ENCODE measurements at places on chromosomes 7 and 10.

- H3K27me3 ChIP-seq: no peaks in the 10 kb centered on the region
- H3K4me1 ChIP-seq: peaks cover 2% of the 10 kb centered on the region
- no peak for DNase-seq
- peaks cover 25% of the 10 kb centered on the region for H3K36me3 ChIP-seq
Measured at GRCh38 chr10:71289421-71290130, 29.5 kb upstream of the SLC29A3 start.

DNA sequence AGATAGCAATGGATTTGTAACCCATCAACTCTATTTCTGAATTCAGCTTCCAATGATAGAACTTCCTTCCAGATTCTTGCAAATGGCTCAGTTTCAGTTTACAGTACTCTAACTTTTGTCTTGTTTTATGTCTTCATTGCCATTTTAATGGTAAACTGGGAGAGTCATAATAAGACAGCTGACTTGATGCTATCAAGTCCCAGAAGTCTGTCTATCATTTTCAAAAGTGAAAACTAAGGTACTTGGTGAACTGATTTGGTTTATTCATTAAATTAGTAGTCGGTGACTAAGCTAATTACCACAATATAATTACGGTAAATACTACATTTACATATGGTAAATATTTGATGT lies 25.0 kb downstream of the RTKN2 start:
- DNase-seq: no peak
- peak overlapping the region; percentile 44 for H3K27ac ChIP-seq
- H3K4me3 ChIP-seq: no peak overlapping the region
- no peaks in the 10 kb centered on the region for H3K36me3 ChIP-seq

GRCh38 chr10:114077347-114077746 lies 33.7 kb downstream of the ADRB1 start:
- no peak overlapping the region for H3K4me3 ChIP-seq
- H3K27me3 ChIP-seq: no peaks in the 10 kb centered on the region
- no peak overlapping the region for H3K27ac ChIP-seq
- no peak for DNase-seq

GRCh38 chr7:115782696-115783490 lies 247.7 kb downstream of the TFEC start:
- no peaks in the 10 kb centered on the region for H3K4me1 ChIP-seq
- no peak overlapping the region for H3K27ac ChIP-seq
- DNase-seq: no peak
- no peaks in the 10 kb centered on the region for H3K27me3 ChIP-seq

DNA sequence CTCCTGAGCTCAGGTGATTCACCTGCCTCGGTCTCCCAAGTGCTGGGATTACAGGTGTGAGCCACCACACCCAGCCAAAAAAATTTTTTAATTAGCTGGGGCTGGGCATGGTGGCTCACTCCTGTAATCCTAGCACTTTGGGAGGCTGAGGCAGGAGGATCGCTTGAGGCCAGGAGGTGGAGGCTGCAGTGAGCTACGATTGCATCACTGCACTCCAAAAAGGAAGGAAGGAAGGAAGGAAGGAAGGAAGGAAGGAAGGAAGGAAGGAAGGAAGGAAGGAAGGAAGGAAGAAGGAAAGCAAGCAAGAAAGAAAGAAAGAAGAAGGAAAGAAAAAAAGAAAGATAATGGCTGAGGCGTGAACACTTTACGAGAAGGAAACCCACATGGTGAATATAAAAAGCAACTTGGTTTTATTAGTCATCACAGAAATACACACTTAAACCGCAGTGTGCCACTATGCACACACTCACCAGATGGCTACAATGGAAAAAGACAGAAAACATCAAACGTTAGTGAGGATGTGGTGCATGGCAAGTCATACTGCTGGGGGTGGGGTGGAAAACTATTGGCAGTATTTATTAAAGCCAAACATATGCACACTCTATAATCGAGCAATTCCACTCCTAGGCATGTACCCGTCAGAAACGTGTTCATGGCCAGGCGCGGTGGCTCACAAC lies 4.4 kb upstream of the CCL26 start:
- no peaks in the 10 kb centered on the region for H3K36me3 ChIP-seq
- H3K4me1 ChIP-seq: peaks cover 5% of the 10 kb centered on the region
- no peaks in the 10 kb centered on the region for H3K27me3 ChIP-seq

GRCh38 chr7:25359471-25360059 lies 131.3 kb upstream of the NPVF start:
- H3K36me3 ChIP-seq: no peaks in the 10 kb centered on the region
- no peaks in the 10 kb centered on the region for H3K27me3 ChIP-seq
- no peaks in the 10 kb centered on the region for H3K4me1 ChIP-seq
- DNase-seq: no peak

DNA sequence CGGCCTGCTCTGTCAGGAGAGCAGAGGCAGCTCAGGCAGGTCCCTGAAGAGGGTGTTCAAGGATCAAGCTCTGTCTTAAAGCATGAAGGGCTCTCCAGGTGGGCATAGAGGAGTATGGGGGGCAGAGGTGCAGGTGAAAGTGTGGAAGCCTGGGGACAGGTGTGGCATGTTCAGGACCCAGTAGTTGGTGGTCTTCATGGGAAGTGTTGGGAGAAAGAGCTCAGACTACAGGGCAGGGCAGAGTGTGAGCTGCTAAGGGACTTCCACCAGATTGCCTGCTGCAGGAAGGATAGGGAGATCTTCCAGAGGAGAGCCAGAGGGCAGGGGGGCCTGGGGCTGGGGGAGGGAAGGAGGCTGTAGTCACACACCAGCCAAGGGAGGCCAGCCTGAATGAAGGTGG lies 156.5 kb upstream of the GDF10 start:
- H3K27me3 ChIP-seq: no peaks in the 10 kb centered on the region
- DNase-seq: no peak
- no peaks in the 10 kb centered on the region for H3K4me1 ChIP-seq
- no peaks in the 10 kb centered on the region for H3K36me3 ChIP-seq

DNA sequence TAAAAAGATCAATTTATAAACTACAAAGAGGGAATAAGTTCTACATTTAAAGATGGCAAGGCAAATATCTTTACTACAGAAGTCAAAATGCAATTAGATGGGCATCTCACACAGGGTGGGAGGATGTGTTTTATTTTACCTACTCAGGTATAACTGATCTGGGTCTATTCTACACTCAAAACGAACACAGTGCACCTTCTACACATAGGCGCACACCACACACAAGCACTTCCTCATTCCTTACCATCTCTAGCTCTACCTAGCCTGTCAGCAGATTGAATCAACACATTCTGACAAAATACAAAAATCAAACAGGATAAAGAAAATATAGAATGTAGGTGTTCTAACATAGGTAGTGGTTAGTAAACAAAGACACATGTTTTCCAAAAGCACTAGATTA lies 64.8 kb downstream of the SGCE start:
- no peak overlapping the region for H3K27ac ChIP-seq
- H3K4me1 ChIP-seq: no peaks in the 10 kb centered on the region
- H3K36me3 ChIP-seq: no peaks in the 10 kb centered on the region
- DNase-seq: no peak
- H3K4me3 ChIP-seq: no peak overlapping the region

GRCh38 chr10:25465582-25466372 lies 291.0 kb downstream of the GPR158 start:
- DNase-seq: no peak
- H3K27me3 ChIP-seq: no peaks in the 10 kb centered on the region
- H3K4me3 ChIP-seq: no peak overlapping the region
- no peaks in the 10 kb centered on the region for H3K36me3 ChIP-seq

- no peak for DNase-seq
- no peaks in the 10 kb centered on the region for H3K4me1 ChIP-seq
- no peak overlapping the region for H3K27ac ChIP-seq
Measured at GRCh38 chr10:78843495-78843894, 225.3 kb upstream of the ZMIZ1 start.

GRCh38 chr10:101095550-101096213 lies 33.9 kb downstream of the KAZALD1 start:
- no peak overlapping the region for H3K27ac ChIP-seq
- H3K27me3 ChIP-seq: no peaks in the 10 kb centered on the region
- no peaks in the 10 kb centered on the region for H3K4me1 ChIP-seq
- H3K4me3 ChIP-seq: no peak overlapping the region
- peak; percentile 58 for DNase-seq
- H3K36me3 ChIP-seq: no peaks in the 10 kb centered on the region

GRCh38 chr7:99326408-99326782 lies 697 bp downstream of the ARPC1A start:
- no peak for DNase-seq
- H3K27me3 ChIP-seq: no peaks in the 10 kb centered on the region
- H3K36me3 ChIP-seq: no peaks in the 10 kb centered on the region
- H3K4me1 ChIP-seq: peaks cover 64% of the 10 kb centered on the region

DNA sequence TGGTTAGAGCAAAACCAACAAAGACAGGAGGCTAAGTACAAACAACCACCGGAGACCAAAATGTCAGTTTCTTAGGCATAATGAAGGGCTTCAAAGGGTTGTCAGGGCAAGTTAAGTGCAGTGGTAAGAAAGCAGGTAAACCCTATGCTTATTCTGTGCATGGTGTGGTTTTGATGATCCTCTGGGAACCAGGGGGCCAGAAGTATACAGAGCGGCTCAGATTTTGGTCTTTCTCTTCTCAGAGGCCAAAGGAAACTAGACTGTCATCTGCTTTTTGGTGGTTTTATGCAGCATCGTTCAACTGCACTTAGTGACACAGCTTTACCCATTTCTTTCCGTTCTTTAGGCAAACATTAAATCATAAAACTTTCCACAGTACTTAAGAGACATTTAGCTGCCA lies 332.7 kb upstream of the CELF2 start:
- no peaks in the 10 kb centered on the region for H3K36me3 ChIP-seq
- H3K4me1 ChIP-seq: no peaks in the 10 kb centered on the region
- H3K27ac ChIP-seq: no peak overlapping the region
- H3K4me3 ChIP-seq: no peak overlapping the region
- no peak for DNase-seq

DNA sequence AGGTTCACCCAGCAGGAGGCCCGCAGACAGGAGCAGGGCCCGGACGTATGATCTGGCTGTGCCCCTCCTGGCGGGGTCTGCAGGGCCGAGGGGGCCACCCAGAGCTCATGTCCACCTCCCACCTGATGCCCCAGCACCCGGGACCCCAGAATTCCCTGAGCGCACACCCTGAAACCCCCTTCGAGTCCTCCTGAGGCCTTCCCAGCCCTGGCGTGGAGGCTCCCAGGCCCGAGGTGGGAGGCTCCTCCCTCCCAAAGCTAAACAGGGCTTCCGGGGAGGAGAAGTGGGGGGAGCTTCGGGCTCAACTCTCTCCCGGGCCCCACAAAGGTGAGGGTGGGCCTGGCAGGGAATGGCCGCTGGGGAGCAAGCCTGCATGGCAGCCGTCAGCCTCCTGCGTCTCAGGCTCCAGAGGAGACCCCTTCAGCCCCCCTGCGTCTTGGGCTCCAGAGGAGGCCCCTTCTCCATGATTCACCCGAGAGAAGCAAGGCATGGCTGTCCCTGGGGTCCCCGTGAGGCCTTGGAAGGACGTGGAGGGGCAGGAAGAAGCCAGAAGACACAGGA lies 30.2 kb downstream of the MICALL2 start:
- peak; percentile 71 for DNase-seq
- no peaks in the 10 kb centered on the region for H3K36me3 ChIP-seq
- peaks cover 4% of the 10 kb centered on the region for H3K27me3 ChIP-seq

DNA sequence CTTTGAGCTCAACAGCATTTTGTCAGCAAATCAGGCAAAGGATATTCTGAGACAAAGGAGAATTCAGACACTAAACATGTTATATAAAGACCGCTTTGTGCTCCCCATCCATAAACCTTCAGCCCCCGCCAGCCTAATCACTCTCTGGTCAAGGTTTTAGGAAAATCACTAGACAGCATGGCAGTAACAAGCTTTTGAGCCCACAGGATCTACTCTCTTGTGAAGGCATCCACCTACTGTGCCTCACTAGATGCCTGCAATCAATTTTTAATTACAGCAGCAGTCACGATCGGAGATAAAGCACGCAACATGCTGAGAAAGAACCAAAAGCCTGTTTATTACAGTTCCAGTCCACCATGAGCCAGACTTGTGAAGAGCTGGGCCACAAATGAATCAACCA lies 19.1 kb downstream of the PDE1C start:
- no peak overlapping the region for H3K27ac ChIP-seq
- no peak overlapping the region for H3K4me3 ChIP-seq
- no peaks in the 10 kb centered on the region for H3K36me3 ChIP-seq
- H3K4me1 ChIP-seq: no peaks in the 10 kb centered on the region
- no peak for DNase-seq

- H3K36me3 ChIP-seq: peaks cover 26% of the 10 kb centered on the region
- peak overlapping the region; percentile 95 for H3K4me3 ChIP-seq
- H3K27me3 ChIP-seq: no peaks in the 10 kb centered on the region
Measured at GRCh38 chr10:100913470-100913865, 705 bp downstream of the SLF2 start.

DNA sequence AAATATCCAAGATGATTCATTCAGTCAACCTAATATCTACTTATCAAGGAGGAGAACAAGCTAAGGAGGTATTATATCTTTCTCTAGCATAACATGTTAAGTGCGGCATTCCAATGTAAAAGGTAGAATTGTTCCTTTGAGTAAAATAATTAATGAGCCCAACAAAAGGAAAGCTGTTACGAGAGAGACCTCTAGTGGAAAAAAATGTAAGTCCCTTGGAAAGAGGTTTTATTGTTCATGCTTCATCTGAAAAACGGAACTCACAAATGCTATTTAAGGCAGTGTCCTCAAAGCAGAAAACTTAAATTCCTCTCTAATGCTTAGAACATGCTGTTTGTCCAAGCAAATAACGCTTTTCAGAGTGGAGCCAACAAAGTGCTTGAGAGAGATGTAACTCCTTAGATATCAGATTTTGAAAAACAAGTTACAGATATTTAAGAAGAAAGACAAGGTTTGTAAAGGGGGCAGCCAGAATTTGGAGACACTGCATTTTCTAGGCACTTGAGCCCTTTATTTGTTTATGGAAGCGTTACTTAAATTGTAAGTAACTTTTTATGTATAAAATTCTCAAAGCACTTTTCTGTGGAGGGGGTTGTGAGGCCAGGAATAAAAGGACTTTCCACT lies 119.9 kb downstream of the TFEC start:
- H3K27me3 ChIP-seq: no peaks in the 10 kb centered on the region
- H3K36me3 ChIP-seq: no peaks in the 10 kb centered on the region
- peaks cover 5% of the 10 kb centered on the region for H3K4me1 ChIP-seq
- DNase-seq: no peak

DNA sequence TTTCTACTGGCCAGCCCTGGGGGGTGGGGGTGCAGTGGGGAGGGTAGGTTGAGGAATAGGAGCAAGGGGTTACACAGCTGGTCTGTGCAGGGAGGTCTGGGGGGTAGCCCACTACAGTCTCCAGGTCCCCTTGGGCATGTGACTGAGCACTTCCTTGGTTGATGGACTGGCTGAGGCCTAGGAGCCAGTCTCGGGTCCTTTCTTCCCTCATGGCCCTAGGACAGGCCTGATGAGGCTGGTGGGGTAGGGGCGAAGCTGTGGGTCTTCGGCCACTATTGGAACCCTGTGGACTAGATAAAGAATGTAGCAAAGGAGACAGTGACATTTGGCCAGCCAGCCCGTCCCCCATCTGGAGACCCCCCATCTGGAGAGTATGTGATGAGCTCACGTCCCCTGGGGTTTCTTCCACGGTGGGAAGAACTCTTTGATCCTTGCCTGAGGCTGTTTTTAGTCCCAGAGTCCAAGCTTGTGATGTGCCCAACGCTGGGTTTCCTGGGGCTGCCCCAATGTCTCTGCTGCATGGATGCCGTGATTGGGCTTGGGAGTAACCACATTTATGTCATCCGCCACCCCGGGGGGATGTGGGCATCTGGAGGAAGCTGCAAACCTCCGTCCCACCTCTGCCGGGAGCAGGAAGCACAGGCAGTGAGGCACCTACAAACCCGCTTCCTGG lies 20.7 kb downstream of the FAM241B start:
- no peak overlapping the region for H3K27ac ChIP-seq
- H3K4me1 ChIP-seq: no peaks in the 10 kb centered on the region
- H3K27me3 ChIP-seq: no peaks in the 10 kb centered on the region
- no peak for DNase-seq
- no peaks in the 10 kb centered on the region for H3K36me3 ChIP-seq
